ENCODE measurements at places on chromosomes 3 and 15.

DNA sequence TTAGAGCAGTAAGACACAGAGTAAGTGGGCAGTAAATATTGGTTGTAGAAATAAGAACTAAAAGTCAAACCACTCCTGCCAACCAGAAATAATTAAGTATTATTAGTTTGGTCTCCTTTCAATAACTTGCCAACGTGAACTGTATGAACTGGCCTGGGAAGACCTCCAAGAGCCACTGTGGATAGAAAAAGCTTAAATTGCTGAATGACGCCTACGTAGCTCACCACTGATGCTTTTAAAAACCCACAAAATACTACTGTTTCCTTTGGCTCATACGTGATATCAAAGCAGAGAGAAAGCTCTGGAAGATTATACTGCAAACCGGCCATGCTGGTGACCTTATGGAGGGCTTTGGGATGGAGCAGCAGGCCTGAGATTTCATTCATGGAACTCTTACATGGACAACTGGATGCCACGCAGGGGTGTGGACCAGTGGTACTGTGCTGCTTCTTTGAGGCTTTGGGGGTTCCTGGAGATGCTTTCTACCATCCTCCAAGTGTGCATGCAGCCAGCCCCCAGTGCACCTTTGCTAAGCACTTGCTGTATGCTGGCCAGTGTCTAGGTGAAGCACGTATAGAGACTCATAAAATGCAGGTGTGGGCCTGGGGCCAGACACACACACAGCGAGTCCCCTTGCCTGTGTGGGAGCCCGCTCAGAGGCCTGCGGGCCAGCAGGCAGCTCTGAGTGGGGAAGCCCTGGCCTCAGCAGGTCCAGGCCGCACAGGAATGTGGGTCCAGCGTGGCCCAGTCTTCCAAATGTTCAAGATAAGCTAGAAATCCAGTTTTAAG, 66.8 kb downstream of the ABTB1 start:
- no peak for DNase-seq

- DNase-seq = no peak
Observed at GRCh38 chr3:13839253-13839652, 40.6 kb downstream of the WNT7A start.

GRCh38 chr15:63231706-63232105, 42.3 kb downstream of the RAB8B start:
- DNase-seq = no peak

GRCh38 chr15:89912674-89913396, at the start of gene ARPIN:
Gene ARPIN (minus strand): TSS chr15:89912952. CDS start chr15:89912835, 117 bp downstream.
- DNase-seq = no peak

- no peak for DNase-seq
Observed at GRCh38 chr3:138726946-138727730, 107.6 kb downstream of the PIK3CB start.

GRCh38 chr3:127497166-127497565, 93.4 kb downstream of the TPRA1 start:
- DNase-seq = no peak

DNA sequence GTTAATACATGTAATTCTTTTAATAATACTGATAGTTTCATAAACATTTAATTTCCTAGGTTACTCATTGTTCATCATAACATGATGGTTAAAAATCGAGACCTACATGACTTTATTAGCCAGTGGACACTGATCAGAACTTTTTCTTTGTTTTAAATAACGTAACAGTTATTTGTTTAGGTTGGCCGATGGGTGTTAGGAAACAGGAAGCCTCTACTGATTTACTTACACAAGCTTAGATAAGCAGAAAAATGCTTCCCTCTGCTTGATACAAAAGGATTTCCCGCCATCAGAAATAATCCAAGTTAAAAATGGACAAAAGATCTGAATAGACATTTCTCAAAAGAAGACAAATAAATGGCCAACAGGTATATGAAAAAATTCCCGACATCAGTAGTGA, 16.6 kb upstream of the APH1B start:
- no peak for DNase-seq

- DNase-seq = no peak
Observed at GRCh38 chr15:96428742-96429141, 98.2 kb downstream of the NR2F2 start.

DNA sequence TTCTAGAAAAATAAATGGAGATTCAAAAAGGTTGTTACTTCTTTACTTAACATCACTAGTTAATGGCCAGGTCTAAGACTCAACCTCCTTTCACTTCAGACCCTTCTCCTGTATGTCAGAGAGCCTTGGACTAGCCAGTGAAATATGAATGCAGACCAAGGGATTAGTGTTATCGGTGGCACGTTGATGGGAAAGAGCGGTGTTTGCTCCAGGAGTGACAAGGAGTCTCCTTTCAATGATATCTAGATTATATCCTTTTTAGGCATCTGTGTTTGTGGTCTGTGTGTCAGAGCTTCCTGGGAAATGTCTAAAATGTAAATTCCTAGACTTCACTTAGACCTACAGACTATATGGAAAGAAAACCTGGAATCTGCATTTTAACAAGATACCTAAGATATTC, 658.0 kb upstream of the KCNMB2 start:
- no peak for DNase-seq

GRCh38 chr3:77931255-77932009, 891.5 kb downstream of the ROBO2 start:
- DNase-seq = no peak

GRCh38 chr3:141087778-141088130, 36.6 kb downstream of the SPSB4 start:
- DNase-seq = no peak

DNA sequence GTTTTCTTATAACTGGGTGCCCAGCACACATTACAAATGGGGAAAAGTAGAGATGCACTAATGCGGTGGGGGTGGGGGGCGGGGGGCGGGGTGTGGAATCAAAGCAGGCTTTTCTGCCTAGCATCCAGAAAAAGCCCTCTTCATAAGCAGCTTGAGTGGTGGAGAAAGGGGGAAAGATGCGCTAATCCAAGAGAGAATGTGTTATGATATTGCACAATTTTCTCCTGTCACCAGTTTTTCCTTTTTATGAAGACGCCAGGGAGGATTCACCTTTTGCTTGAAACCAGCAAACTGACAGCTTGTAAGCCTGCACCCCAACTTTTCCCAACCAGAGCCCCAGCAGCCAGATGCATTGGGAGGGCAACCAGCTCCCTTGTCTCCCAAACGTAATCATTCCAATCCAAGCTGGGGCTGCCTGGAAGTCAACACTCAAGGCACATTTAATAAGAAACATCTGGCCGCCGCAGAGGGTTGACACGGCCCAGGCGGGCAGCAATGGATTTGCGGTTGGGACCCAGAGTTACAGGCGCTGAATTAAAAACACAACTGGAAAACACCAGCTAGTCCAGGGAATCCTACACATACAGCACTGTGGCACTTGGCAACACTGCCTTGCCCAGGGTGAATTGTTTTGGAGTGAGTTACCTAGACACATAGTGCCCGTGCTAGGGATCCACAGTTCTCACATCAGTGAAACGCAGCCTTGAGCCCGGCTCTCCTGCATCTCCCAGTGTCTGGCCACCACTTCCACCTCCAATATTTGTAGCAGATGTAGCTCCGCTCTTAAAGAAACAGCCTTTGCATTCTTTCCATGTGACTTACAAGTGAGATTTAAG, 218.5 kb upstream of the PRICKLE2 start:
- no peak for DNase-seq

DNA sequence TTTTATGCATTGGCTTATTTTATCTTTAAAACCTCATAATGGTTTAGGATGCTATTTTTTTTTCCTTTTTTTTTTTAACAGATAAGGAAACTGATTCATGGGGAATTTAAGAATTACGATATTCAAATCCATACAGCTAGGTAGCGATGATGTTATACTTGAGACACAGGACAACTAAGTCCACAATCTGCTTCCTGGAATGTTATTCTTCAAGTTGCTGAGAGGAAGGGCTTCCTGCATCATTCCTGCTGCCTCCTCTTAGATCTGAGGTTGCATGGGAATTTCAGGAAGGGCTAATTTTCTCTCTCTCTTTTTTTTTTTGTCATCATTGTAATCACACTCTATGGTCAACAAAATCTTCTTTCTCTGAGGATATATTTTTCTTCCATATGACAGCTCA, 595.5 kb downstream of the GRM7 start:
- DNase-seq = no peak

DNA sequence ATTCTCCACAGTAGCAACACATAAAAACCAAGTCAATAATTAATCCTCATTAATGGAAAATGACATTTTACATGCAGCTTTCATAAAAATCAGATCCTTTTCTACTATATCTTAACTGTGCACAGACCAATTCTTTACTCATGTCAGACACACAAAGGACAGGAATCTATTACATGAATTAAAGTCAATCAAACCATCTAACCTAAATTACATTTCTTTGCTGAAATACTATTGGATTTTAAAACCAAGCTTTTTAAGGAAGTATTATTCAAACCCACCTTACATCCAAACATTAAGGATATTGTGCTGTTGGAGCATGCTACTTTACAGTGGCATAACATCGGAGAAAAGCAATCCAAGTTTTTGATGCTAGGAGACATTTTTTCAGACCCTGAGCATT, 72.8 kb downstream of the DLG1 start:
- DNase-seq = no peak

All from NCI-H2107 (cell line).